Muscle of back (tissue), 13 donors: ENCODE measurements at places on chromosomes 3 and 15. TPM values are rescaled to one million over a fixed set of nuclear protein-coding genes. Genes with fewer than 3 reads are reported as not detected.

The LIPH gene
- polyA plus RNA-seq, result 0.31 TPM

The FBXO40 gene
- polyA plus RNA-seq, result 2.3 TPM

The PLA2G4E gene
- polyA plus RNA-seq, result 1.6 TPM

The HHLA2 gene
- polyA plus RNA-seq, result not detected

The DUOXA1 gene
- polyA plus RNA-seq, result not detected

The CPLX3 gene
- polyA plus RNA-seq, result not detected

The SLC22A14 gene
- polyA plus RNA-seq, result not detected

The DNAH1 gene
- polyA plus RNA-seq, result 3.7 TPM

The SERINC4 gene
- not detected for polyA plus RNA-seq

The LRTM1 gene
- polyA plus RNA-seq, result 72.5 TPM

The MLH1 gene
- polyA plus RNA-seq, result 55.4 TPM

The GCSAM gene
- polyA plus RNA-seq, result 1.7 TPM

The CACNA1D gene
- 1.4 TPM for polyA plus RNA-seq

The CLN6 gene
- polyA plus RNA-seq, result 16.1 TPM

The THPO gene
- polyA plus RNA-seq, result 1.8 TPM

The TGM4 gene
- polyA plus RNA-seq, result not detected

The ZBBX gene
- polyA plus RNA-seq, result not detected

The ACTC1 gene
- polyA plus RNA-seq, result 10,381 TPM

The RTP1 gene
- polyA plus RNA-seq, result 0.09 TPM

The RRP9 gene
- polyA plus RNA-seq, result 14.7 TPM

The MGLL gene
- 20.3 TPM for polyA plus RNA-seq

The COL7A1 gene
- 3.4 TPM for polyA plus RNA-seq
